Aorta (tissue), 5 donors: ENCODE measurements at places on chromosomes 6 and 20.

GRCh38 chr6:3794092-3794491 is 42.6 kb upstream of the PXDC1 start:
- DNase-seq, result no peak
- no peak overlapping the region for H3K27ac ChIP-seq
- H3K27me3 ChIP-seq, result no peaks in the 10 kb centered on the region
- no peaks in the 10 kb centered on the region for H3K36me3 ChIP-seq

GRCh38 chr6:107817784-107818183 is 6.3 kb downstream of the SCML4 start:
- H3K36me3 ChIP-seq, result no peaks in the 10 kb centered on the region
- no peak for DNase-seq
- no peaks in the 10 kb centered on the region for H3K4me1 ChIP-seq
- H3K4me3 ChIP-seq, result no peak overlapping the region
- no peaks in the 10 kb centered on the region for H3K27me3 ChIP-seq
- no peak overlapping the region for H3K27ac ChIP-seq

DNA sequence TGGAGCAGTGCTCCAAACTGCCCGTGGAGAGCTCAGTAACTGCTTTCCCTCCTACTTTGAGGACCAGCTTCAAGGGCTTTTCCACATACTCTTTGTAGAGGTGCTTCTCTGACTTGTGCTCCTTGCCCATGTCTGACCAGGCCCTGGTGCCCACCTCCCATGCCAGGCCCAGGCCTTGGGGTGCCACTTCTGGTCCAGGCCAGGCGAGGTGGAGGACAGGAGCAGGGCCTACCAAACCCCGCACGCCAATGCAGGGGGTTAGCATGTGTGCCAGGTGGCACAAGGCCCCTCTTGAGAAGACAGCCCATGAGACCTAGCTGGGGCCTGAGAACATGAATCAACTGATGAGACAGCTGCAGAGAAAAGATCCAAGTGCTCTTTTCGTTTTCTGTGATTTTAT is 47.0 kb upstream of the PLN start:
- H3K4me1 ChIP-seq, result no peaks in the 10 kb centered on the region
- DNase-seq, result no peak

DNA sequence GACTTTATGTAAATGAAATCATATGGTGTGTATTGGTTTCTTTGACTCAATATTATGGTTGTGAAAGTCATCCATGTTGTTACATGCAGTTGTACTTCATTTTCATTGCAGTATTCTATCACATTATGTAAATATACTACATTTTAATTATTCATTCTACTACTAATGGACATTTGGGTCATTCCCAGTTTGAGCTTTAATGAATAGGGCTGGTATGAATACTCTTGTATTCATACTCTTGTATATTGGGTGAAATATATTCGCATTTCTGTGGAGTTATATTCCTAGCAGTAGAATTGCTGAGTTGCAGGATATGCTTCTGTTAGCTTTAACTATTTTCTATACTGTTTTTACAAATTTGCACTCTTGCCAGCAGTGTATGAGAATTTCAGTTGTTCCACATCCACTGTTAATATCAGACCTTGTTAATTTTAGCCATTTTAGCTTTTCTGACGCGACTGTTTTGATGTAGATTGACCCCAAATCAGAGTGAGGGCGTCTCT is 944.3 kb downstream of the KIF16B start:
- H3K27ac ChIP-seq, result no peak overlapping the region
- no peaks in the 10 kb centered on the region for H3K27me3 ChIP-seq
- DNase-seq, result no peak
- H3K36me3 ChIP-seq, result no peaks in the 10 kb centered on the region

- H3K36me3 ChIP-seq, result no peaks in the 10 kb centered on the region
- H3K27ac ChIP-seq, result no peak overlapping the region
- H3K4me1 ChIP-seq, result peaks cover 7% of the 10 kb centered on the region
- DNase-seq, result no peak
Measured at GRCh38 chr6:85673198-85674139, 30.8 kb upstream of the SYNCRIP start.

DNA sequence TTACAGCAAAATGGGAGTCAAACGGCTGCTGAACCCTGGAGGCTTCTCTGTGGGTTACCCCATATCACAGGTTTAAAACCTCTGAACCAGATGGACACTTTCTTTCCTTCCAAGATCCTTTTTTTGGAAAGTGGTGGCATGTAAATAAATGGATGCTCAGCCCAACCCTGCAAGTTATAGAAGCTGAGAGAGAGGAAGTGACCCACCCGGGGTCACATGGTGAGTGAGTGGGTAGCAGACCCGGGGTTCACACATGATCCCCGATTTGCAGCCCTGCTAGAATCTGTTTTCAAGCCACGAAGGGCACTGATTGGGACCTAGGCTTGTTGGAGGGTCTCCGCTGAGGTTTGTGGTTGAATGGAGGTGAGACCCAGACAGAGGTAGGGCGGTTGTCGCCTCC is 32.0 kb downstream of the SIRPA start:
- no peaks in the 10 kb centered on the region for H3K27me3 ChIP-seq
- H3K4me1 ChIP-seq, result no peaks in the 10 kb centered on the region
- H3K27ac ChIP-seq, result no peak overlapping the region
- H3K4me3 ChIP-seq, result no peak overlapping the region
